Activated T-helper 1 cell treated with Interleukin-2 at 50 U/mL for 16 hours (primary cell): ENCODE measurements at places on chromosomes 1 and 21.

DNA sequence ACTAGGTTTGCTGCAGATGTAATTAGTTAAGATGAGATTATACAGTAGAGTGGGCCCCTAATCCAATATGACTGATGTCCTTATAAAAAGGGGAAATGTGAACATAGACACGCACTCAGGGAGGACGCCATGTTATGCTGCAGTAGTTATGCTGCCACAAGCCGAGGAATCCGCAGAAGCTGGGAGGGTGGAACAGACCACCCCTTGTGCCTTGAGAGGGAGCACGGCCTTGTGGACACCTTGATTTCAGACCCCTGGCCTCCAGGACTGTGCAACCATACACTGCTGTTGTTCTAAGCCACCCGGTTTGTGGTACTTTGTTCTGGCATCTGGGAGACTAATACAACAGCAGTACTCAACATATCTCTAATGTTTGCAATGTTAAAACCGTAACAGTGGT is 57.9 kb upstream of the HIVEP3 start:
- DNase-seq, result no peak

GRCh38 chr1:55444667-55445066 is 229.5 kb upstream of the USP24 start:
- no peak for DNase-seq

DNA sequence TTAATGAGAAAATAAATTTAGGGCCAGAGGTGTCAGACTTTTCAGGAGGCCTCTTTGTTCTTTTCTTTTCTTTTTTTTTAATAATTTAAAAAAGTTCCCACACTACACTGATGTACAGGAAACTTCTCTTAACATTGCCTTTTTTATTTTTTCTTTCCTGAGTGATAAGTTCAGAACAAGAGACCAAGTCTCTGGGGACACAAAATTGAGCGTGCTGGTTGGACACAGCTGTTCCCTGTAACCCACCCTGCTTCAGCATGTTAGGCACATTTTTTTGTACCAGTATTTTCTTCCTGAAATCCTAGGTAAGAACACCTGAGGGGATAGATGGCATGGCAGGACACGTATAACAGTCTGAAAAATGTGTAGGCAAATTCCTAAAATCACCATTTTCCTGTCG is 50.1 kb downstream of the PBX1 start:
- no peak for DNase-seq

- no peak for DNase-seq
Measured at GRCh38 chr1:225418059-225418458, 9.8 kb downstream of the LBR start.

DNA sequence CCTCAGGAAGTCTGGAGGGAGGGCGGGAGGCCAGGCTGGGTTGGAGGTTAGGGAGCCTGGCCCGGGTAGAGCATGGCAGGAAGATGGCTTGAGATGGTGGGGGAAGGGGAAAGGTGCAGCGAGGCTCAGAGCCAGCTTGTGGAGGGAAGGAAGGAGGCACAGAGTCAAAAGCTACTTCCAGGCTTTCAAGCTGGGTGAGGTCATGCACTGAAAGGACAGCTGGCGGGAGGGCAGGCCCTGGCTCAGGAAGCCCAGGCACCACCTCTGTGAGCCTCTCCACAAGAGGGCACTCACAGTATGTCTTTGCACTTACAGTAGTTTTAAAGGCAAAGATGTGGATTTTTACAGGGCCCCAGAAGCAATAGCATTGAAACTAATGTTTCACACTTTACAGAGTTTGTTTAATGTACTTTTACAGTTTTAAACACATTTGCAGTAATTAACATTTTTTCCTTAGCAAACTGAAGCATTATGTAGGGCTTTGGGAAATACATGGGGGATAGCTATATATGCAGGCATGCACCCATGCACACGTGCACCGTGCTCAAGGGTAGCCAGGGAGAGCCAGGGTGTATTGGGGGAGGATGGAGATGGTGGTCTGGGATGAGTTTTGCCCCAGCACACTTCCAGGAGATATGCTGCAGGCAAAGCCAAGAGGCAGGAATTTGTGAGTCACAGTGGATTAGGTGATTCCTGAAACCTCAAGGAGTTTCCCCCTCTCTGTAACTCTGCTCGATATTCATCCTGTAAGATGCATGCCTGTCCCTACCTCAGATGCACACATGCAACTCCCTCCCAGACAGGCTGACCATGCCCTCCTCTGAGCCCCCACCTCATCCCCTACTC is 6.1 kb upstream of the ADAM15 start:
- DNase-seq, result no peak

DNA sequence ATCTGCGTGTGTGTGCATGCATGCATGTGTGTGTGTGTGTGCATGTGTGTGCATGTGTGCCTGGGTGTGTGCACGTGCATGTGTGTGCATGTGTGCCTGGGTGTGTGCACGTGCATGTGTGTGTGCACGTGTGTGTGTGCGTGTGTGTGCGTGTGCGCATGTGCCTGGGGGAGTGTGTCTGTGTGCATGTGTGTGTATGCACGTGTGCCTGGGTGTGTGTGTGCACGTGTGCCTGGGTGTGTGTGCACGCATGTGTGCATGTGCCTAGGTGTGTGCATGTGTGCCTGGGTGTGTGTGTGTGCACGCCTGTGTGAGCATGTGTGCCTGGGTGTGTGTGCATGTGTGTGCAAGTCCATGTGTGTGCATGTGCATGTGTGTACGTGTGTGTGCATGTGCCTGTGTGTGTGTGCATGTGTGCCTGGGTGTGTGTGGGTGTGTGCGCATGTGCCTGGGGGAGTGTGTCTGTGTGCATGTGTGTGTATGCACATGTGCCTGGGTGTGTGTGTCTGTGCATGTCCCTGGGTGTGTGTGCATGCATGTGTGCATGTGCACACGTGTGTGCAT is 29.3 kb upstream of the COL6A2 start:
- no peak for DNase-seq

GRCh38 chr1:108645564-108646184 is 15.2 kb downstream of the HENMT1 start:
- DNase-seq, result no peak
